ENCODE measurements at places on chromosomes 4 and X.

DNA sequence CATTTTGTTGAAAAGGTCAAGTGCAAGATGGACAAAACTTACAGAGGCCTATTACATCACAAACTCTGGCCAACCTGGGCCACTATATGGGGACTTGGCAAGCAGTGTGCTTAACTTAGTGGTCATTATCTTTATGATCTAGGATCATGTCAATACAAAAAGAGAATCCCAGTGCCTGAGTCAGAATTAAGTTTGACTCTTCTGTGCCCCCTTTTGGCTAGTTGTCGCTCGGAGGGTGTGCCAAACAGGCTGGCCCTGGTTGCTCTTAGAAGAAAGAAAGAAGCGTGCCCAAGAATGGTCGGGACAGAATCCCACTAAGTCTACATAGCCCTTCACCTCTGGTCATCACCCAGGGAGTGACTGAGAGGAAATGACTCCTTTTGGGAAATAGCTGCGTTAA lies 100.1 kb downstream of the EIF4E start:
- no peak for ATAC-seq

DNA sequence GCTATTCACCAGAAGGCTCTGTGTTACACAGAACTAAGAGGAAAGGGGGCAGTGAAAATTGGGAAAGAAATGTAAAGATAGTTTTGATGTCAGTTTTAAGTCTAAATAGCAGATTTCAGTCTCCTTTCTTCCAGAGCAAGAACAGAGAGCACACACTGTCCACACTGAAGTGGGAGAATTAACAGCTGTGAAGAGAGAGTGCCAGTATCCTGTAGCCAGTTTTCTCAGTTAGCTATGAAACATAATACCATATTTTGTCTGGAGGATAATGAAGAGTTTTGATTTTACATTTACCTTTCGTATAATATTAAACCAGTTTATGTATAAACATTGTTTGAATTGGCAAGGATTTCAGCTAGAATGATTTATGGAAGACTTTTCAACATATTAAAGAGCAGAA lies 35.1 kb downstream of the FBXO8 start:
- no peak for ATAC-seq

- no peak for ATAC-seq
Observed at GRCh38 chr4:140343303-140343702, 30.1 kb upstream of the SCOC start.

DNA sequence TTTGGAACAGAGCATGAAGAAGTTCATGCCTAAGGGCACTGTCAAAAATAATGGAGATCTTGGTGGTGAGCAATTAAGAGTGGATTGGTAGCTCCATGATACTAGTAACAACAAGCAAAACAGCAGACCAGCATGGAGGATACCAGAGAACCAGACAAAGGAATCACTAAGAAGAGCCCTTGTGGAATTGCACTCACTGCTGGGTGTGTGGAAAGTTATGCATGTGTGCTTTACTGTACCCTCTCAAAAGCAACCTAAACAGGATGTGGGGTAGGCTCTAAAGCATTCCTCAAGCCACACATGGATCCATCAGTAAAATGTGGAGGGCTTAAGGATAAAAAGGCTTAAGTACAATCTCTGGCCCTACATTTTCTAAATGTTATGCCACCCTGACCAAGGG lies 69.5 kb downstream of the AR start:
- ATAC-seq: no peak

Measured in SK-N-SH treated with all-trans-retinoic acid at 6 μM for 48 hours (cell line).